ENCODE measurements at places on chromosomes 3 and 15.
A peak's percentile ranks its signal among the peaks of the same experiment; 100 is the strongest.

GRCh38 chr3:102025606-102026270 lies 176.4 kb downstream of the NFKBIZ start:
- no peak for DNase-seq

GRCh38 chr3:139107424-139108252 lies 62.9 kb upstream of the PRR23C start:
- no peak for DNase-seq

- no peak for DNase-seq
Observed at GRCh38 chr3:133862161-133862560, 33.5 kb downstream of the RAB6B start.

GRCh38 chr3:39385456-39386090 lies 2.4 kb downstream of the SLC25A38 start:
- DNase-seq, result no peak

GRCh38 chr3:17401912-17402311 lies 340.5 kb downstream of the TBC1D5 start:
- no peak for DNase-seq

GRCh38 chr3:48694610-48695392 lies 9.1 kb upstream of the NCKIPSD start:
- no peak for DNase-seq

- no peak for DNase-seq
Observed at GRCh38 chr15:74295800-74296199, 59.7 kb downstream of the CCDC33 start.

DNA sequence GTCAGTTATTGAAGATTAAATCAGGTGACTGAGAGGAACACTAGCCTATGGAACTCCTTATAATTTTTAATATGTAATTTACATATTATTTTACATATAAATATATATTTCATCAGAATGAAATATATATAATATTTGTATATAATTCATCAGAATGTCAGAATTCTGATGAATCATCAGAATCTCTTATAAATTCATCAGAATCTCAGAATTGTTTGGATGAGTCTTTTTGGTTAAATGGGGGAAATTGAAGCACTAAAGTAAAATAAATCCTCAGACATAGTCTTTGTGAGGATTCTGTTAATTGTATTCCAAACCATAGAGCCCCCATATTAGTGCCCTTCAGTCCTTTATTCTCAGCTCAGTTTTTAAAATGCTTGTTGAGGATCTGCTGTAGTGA lies 15.4 kb downstream of the TCF12 start:
- no peak for DNase-seq

- no peak for DNase-seq
Observed at GRCh38 chr3:194792368-194792767, 106.7 kb downstream of the FAM43A start.

DNA sequence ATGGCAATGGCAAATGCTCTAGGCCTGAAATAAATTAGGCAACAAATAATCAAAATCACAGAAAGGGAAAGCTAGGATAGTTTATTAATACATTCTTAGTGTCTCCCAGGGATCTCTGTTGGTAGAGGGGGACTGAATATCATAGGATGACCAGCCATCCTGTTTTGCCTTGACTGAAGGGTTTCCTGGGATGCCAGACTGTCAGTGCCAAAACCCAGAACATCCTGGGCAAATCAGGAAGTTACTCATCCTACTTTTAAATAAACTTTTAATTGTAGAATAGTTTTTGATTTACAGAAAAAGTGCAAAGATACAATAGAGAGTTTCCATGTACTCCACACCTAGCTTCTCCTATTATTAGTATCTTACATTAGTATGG lies 21.8 kb upstream of the SIAH2 start:
- DNase-seq, result no peak

DNA sequence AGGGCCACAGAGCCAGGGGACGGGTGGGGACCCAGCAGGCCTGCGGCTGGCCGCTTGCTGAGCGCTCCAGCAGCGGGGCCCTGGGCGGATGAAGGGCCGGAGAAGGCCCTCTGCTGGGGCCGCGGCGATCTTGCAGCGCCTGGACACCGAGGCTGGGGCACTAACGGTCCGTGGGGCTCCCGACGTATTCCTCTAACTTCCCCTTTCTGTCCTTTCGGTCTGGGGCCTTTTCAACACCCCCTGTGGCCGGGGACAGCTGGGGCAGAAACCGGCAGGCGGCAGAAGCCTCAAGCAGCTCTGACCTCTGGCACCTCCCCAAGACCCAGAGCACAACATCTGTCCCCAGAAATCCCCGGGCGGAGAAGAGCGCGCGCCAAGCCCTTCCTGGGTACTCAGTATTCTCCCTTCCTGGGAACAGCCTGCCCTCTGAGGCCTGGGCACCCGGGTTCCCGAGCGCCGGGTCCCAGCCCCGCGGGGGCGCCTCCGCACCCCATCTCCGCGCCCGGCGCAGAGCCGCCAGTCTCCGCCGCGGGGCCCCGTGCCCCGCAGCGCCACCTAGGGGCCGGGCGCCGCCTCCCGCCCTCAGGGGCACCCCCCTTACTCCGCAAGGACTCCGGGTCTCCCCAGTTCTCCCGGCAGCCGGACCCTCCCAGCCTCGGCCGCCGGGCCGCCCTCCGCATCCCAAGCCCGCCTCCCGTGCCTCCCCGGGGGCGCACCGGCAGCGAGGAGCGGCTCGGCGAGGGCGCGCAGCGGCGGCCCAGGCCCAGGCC lies 582 bp upstream of the SLCO3A1 start:
- DNase-seq, result peak; percentile 55

DNA sequence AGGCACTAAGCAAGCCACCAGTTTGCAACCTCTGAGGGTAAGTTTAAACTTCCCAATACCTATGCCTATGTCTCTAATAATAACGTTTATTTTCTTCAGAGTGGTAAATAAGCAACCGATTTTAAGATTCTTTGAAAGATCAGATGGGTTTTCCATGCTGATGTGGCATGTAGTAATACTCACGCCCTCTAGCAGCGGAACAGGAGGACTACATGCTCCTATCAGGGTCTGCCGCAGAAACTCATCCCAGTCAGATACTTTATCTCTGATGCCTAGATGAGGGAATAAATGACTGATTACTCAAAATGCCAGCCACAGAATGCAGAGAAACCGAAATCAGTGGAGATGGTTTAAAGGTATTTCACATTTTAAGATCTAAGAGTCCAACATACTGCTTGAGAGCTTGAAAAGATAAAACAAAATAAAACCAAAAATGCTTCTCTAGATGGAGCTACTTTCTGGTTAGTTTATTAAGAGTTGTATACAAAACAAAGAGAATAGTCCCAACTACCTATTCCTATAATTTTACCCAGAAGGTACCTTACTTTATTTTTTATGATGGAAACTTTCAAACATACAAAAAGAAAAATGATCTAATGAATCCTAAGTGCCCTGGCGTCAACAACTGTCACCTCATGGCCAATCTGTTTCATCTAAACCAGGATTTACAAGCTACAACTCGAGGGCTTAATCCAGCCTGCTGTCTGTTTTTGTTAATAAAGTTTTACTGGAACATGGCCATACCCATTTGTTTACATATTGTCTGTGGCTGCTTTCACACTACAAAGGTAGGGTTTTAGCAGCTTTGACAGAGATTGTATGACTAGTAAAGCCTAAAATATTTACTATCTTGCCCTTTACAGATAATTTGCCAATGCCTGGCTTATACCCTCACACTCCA lies 37.5 kb upstream of the STIMATE start:
- DNase-seq, result peak; percentile 81

DNA sequence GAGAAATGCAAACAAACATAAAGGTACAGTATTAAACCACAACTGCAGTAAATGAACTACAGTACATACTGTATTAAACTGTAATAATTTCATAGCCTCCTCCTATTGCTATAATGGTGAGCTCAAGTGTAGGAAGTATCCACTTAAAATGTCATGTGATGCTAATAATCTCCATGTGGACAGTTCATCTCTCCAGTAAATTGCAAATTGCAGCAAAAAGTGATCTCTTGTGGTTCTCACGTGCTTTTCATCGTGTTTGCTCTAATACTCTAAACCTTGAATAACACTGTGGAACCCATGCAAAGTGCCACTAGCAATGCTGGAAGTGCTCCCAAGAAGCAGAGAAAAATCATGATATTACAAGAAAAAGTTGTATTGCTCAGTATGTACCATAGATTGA lies 9.2 kb upstream of the FNDC3B start:
- DNase-seq, result no peak

DNA sequence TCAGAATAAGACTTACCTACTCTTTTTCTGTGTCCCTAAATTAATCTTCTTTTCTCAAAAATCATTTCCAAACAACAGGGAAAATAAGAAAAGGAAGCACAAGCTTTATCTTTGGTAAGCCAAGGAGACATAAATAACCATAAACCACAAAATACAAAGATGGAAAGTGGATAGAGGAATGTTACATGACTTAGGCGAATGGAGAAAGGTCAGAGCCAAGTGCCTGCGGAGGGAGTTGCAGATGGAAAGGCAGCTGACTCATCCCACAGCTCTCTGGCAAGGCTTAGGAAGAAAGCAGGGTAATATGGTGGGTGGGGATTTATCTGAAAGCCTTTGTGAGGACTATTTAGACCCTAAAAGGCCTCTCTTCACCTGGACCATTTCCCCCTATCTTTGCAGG lies 72.8 kb downstream of the GALK2 start:
- DNase-seq, result no peak

GRCh38 chr3:14330508-14330907 lies 71.9 kb upstream of the SLC6A6 start:
- no peak for DNase-seq

GRCh38 chr15:41980654-41981323 lies 8.4 kb upstream of the EHD4 start:
- no peak for DNase-seq

- DNase-seq, result no peak
Observed at GRCh38 chr3:100269410-100270214, 8.8 kb downstream of the TBC1D23 start.

DNA sequence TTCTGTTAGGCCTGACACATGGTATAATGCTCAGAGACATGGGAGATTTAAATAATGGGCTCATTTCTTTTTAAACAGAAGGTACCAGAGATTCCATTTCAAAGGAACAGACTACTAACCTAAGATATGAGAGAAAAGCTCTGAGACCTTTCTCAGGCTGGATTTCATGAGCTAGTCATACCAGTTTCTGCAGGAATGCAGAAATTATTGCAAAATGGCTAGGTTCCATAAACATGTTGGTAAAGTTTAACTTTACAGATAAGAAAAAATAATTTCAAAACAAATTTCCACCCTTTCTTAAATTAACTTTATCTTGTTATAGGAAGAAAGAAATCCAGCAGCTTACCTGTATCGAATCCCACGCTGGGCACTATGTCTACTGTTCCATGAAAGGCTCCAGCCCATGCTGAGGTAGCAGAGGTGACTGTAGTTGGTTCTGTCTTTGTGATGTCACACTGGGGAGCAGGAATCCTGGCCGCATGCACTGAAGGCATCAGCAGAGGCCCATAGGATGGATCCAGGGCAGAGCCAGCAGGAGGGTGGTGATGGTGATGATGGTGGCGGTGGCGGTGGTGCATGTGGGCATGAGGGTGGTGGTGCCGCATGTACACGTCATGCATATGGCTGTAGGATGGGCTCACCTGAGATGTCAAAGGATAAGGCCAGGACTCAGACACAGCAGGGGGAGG lies 22.6 kb downstream of the VGLL3 start:
- no peak for DNase-seq

- DNase-seq, result peak; percentile 92
Observed at GRCh38 chr3:51401735-51402134, 10.7 kb downstream of the RBM15B start.

- no peak for DNase-seq
Observed at GRCh38 chr3:110272525-110272924, 799.1 kb upstream of the NECTIN3 start.

DNA sequence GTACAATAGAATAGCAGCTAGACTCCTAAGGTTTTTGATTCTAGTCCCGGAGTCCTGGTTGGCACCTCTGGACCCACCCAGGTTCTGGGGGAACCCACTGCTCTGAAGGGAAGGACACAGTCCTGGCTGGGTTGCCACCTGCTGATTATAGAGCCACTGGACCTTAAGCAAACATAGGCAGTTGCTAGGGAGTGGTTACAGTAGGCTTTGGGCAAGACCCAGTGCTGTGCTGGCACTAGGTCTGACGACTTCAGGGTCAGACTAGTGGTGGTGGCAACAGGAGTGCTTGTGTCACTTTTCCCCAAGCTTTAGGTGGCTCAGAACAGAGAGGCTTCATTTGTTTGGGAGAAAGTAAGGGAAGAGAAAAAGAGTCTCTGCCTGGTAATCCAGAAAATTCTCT lies 109.8 kb upstream of the C3orf80 start:
- DNase-seq, result no peak

- DNase-seq, result no peak
Observed at GRCh38 chr3:105274536-105274935, 92.2 kb upstream of the ALCAM start.

- DNase-seq, result peak; percentile 83
Observed at GRCh38 chr3:48898383-48899234, at the start of gene SLC25A20. Gene SLC25A20, minus strand, starts transcription at chr3:48898882. Its CDS starts 88 bp downstream, at chr3:48898794.

- DNase-seq, result no peak
Observed at GRCh38 chr3:67215690-67216089, 217.6 kb downstream of the KBTBD8 start.

- DNase-seq, result no peak
Observed at GRCh38 chr15:61116825-61117224, 112.3 kb downstream of the RORA start.

GRCh38 chr3:53195602-53196574 lies 34.9 kb downstream of the PRKCD start:
- peak; percentile 46 for DNase-seq

- DNase-seq, result no peak
Observed at GRCh38 chr15:67190326-67190725, 64.1 kb downstream of the AAGAB start.

GRCh38 chr3:62833538-62833937 lies 41.7 kb downstream of the CADPS start:
- no peak for DNase-seq

DNA sequence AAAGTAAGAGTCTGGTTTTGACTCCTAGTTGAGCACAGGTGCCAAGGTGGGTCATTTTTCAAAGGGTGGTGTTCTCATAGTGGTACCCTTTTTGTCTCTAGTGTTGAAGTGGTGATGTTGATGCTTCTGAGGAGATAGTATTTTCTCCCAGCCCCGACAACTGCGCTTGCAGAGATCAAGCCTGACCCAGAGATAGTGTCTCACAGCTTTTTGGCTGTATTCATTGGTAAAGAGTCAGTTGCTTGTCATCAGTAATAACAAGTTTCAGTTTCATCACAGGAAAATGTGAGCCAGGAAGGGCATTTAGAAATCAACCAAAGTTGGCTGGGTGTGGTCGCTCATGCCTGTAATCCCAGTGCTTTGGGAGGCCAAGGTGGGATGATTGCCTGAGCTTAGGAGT lies 139.3 kb downstream of the NFKBIZ start:
- DNase-seq, result no peak

- no peak for DNase-seq
Observed at GRCh38 chr3:173241727-173242126, 100.7 kb upstream of the SPATA16 start.

DNA sequence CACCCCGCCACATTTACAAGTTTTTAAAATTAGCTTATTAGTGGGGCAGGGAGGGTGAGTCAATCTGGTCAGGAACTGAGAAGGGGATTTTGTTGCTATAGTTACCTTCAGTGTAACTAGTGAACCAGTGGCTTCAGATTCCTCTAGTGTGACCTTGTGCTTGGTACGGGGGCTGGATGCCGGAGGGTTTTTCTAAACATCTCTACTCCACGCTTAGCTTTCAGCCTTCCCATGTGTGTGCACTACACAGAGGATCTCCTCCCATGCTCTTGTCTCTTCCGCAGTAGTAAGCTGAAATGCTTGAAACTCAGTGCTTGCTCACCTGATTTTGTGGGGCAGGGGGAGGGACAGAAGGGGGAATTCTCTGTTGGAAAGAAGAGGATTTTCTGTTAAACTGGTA lies 67.9 kb upstream of the AKAP13 start:
- no peak for DNase-seq

- DNase-seq, result no peak
Observed at GRCh38 chr3:188205992-188206416, 52.0 kb downstream of the LPP start.

Data from Kasumi-1 (cell line).